Sigmoid colon (tissue), 7 donors: ENCODE measurements at places on chromosomes 6 and 20.
A peak's percentile ranks its signal among the peaks of the same experiment; 100 is the strongest.

DNA sequence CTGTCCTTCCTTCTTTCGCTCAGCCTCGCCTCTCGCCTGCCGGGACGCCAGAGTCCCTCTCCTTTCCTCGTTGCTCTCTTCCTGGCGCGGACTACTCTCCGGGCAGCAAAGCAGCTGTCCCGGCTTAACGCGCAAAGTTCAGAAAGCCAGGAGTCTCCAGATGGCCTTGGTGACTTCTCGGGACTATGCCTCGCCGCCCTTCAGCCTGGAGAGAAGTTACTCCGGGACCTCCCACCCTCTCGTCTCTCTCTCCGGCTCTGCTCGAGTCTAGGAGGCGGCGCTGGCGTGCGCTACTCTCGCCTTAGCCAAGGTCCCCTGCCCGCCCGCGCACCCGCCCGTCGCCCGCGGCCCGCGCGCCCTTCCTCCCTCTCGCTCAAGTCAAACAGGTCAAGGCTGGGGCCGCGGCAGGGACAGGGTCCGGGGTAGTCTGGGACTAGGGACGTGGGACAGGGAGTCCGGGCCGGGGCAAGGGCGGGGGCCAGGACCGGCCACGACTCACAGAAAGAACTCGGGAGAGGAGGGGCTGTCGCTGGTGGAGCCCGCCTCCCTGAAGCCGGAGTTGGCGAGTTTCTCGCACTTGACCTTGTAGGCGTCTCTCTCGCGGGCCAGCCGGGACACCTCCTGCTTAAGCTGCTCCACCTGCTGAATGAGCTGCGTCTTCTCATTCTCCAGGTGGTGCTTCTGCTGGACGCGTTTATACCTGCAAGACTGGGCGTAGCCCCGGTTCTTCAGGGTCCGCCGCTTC is 1.5 kb downstream of the MAFB start:
- no peak for DNase-seq
- peak overlapping the region; percentile 48 for H3K4me3 ChIP-seq
- H3K27ac ChIP-seq: peak overlapping the region; percentile 92
- H3K27me3 ChIP-seq: peaks cover 19% of the 10 kb centered on the region

- DNase-seq: no peak
- peaks cover 9% of the 10 kb centered on the region for H3K4me1 ChIP-seq
- no peak overlapping the region for H3K4me3 ChIP-seq
- peaks cover 12% of the 10 kb centered on the region for H3K36me3 ChIP-seq
- H3K27ac ChIP-seq: no peak overlapping the region
These were observed 118.0 kb downstream of the ANKS1A start for GRCh38 chr6:35007016-35007415.

DNA sequence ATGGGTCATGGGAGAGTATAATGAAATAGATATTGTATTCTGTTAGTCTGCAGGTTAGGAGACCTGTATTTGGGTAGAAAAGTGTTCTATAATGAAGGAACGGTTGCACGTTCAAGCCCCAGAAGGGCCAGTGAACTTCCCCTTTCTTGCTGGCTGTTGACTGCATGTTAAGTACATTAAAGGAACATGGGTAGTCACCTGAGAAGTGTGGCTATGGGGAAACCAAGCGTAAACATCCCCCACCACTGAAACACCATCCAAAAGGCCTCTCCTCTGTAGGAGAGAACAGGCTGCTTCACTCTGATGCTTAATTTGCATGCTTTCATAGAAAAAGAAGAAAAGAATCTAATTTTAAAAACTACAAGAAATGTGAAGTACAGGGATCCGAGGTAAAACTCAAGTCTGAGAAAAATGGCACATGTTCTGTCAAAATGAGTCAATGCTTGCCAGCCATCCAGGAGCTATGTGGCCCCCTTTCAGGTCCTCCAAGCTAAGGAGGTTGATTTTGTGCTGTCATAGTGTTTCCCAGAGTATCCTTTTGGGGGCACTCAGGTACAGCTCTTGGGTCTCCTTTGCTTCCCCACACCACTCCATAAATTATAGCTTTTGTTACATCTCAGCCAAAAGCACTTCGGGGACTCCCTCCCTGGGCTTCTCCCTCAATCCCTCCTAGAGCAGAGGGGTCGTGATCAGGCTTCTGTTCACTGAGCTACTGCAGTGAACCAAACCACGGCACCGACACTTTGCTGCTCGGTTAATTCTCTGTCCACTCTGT is 283.7 kb upstream of the AGPAT4 start:
- no peaks in the 10 kb centered on the region for H3K4me1 ChIP-seq
- H3K4me3 ChIP-seq: no peak overlapping the region
- H3K27me3 ChIP-seq: no peaks in the 10 kb centered on the region
- no peak overlapping the region for H3K27ac ChIP-seq

- H3K27ac ChIP-seq: no peak overlapping the region
- H3K4me3 ChIP-seq: no peak overlapping the region
- no peaks in the 10 kb centered on the region for H3K36me3 ChIP-seq
- no peaks in the 10 kb centered on the region for H3K27me3 ChIP-seq
- no peak for DNase-seq
- H3K4me1 ChIP-seq: peaks cover 21% of the 10 kb centered on the region
These were observed 179.8 kb downstream of the GMPR start for GRCh38 chr6:16418151-16418550.

- H3K4me1 ChIP-seq: peaks cover 27% of the 10 kb centered on the region
- no peaks in the 10 kb centered on the region for H3K36me3 ChIP-seq
- peak overlapping the region; percentile 14 for H3K27ac ChIP-seq
- DNase-seq: peak; percentile 84
- no peaks in the 10 kb centered on the region for H3K27me3 ChIP-seq
These were observed 21.4 kb upstream of the TRAM2 start for GRCh38 chr6:52598123-52598823.

- H3K27ac ChIP-seq: no peak overlapping the region
- H3K27me3 ChIP-seq: no peaks in the 10 kb centered on the region
- peaks cover 24% of the 10 kb centered on the region for H3K36me3 ChIP-seq
- H3K4me3 ChIP-seq: no peak overlapping the region
- peaks cover 18% of the 10 kb centered on the region for H3K4me1 ChIP-seq
These were observed 1.8 kb downstream of the TUBE1 start for GRCh38 chr6:112085286-112086065.

GRCh38 chr6:13278991-13279390 is 49.3 kb downstream of the TBC1D7 start:
- H3K4me3 ChIP-seq: no peak overlapping the region
- H3K4me1 ChIP-seq: no peaks in the 10 kb centered on the region
- no peaks in the 10 kb centered on the region for H3K27me3 ChIP-seq
- H3K27ac ChIP-seq: no peak overlapping the region
- DNase-seq: no peak
